ENCODE measurements at places on chromosomes 1 and 21.

DNA sequence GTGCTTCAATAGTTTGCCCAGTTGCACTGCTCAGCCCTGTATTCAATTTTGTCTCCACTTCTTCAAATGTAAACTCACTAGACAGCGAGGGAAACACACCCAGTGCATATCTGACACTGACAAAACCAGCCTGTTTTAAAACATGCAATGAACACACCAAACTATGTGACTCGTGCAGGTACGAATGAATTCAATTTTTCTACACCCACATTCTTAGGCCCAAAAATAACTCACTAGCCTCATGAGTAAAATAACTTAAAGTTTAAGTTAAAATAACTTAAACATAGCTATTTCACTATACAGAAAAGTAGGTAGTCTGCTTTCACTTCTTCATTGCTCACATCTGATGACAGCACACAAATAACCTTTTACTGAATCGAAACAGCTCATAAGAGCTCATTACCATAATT lies 21.1 kb downstream of the TTC13 start:
- DNase-seq = no peak

DNA sequence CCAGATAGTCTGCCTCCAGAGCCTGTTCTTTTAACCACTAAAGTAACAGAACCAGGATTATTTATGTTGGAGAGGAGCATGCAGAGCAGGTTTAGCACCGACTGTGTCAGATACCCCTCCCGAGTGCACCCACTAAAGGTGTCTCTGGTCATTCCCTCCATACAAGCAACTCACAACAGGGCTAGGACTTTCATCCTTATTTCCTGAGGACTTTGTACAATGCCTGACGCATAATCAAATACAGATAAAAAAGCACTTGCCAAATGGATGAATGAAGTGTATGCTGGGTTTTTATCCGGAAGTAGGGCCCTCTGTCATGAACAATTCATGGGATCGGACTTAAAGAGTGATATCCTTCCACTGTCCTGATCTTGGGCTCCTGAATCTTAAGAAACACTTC lies 26.0 kb downstream of the RPL5 start:
- DNase-seq = no peak

DNA sequence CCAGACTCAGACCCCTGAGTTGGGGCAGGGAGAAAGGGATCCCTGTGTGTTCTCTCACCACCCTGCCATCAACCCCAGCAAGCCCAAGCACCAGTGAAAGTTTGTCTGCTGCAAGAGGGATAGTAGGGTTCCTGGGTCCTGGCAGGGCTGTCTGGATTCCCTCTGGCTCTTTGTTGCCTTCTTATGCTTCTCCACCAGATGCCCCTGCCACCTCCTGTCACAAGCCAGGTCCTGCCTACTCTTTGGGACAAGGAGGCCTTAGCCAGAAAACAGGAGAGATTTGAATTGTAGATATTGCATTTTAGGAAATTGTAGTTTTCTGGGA lies 21.7 kb downstream of the UBE2T start:
- DNase-seq = no peak

DNA sequence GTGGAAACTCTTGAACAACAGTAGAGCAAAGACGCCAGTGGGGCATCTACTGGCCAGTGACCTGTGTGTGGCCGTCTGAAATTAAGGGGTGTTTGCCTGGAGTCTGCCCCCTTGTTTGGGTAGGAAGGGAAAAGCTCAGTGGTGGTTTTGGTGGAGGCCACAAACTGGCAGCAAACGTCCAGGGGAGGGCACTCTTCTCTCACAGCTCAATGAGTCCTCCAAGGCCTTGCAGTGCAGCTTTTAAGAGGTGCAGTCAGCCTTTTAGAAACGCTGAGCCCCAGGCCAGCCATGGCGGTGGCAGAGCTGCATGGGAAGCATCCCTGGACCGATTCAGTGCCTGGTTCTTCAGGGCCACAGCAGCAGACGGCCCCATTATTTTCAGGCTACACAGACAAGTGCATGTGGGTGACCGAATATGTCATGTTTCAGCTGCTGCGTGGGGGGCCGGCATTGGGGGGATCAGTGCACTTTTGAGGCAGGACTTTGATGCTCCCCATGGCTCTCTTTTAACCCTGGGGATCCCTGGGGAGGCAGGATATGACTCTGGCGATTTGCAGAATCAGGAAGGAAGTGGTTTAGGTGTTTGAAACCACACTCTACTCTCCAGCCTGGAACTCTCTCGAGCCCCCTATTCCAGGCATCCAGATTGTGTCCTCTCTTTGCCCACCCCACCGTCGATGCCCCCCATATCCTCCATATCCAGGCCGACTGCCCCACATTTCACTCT lies 414.0 kb downstream of the PRDM2 start:
- no peak for DNase-seq

- no peak for DNase-seq
Observed at GRCh38 chr1:109535481-109535880, 4.2 kb upstream of the GPR61 start.

DNA sequence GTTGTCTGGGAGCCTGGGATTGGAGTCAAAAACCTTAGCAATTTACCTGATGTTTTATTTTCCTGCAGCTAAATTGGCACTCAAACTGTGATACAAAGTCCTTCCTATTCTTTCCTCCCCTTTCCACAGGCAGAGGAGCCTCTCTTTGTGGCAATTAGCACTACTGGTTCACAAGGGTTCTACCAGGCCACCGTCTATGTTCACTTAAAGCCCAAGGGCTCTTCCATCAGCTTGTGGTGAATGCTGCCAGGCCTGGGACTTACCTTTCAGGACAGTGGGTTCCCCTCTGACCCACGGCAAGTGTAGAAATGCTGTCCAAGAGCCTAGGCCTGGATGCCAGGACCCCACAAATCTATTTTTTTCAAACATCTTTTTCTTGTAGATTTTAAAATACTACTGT lies 251.9 kb upstream of the B3GALT2 start:
- DNase-seq = no peak

DNA sequence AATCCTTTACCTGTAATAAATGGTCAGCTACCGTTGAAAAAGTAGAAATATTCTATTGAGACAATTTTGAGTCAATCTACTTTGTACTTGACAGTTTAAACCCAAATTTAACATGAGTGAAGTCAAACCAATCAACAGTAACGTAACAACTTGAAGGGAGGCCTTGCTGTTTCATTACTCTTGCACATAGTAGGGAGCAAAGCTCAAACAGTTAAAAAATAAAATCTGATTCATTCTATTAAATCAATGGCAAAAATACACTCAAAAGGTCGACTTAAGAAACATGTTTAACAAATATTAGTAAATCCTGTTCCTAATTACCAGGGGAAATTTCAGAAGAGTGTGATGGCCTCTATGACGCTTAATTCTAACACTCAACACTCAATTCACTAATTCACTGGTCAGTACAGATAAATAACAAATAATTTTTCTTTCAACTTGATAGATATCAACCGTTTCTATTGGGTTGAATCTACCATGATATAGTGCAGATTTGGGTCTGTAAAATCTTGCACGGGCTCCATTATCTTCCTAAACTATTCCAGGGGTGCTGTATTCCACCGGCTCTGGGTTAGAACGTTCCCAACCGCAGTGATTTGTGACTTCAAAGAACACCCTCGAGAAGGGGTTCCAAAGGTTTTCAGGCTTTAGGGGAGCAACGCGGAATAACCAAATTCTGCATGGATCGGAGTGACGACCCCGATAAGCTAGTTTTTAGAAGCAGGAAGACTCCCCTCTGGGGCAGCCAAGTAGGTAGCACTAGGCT lies 1.4 kb downstream of the TARBP1 start:
- DNase-seq = no peak

- no peak for DNase-seq
Observed at GRCh38 chr1:29672416-29673227, 436.3 kb downstream of the PTPRU start.

GRCh38 chr1:24085546-24085945 lies 26.4 kb downstream of the MYOM3 start:
- no peak for DNase-seq

DNA sequence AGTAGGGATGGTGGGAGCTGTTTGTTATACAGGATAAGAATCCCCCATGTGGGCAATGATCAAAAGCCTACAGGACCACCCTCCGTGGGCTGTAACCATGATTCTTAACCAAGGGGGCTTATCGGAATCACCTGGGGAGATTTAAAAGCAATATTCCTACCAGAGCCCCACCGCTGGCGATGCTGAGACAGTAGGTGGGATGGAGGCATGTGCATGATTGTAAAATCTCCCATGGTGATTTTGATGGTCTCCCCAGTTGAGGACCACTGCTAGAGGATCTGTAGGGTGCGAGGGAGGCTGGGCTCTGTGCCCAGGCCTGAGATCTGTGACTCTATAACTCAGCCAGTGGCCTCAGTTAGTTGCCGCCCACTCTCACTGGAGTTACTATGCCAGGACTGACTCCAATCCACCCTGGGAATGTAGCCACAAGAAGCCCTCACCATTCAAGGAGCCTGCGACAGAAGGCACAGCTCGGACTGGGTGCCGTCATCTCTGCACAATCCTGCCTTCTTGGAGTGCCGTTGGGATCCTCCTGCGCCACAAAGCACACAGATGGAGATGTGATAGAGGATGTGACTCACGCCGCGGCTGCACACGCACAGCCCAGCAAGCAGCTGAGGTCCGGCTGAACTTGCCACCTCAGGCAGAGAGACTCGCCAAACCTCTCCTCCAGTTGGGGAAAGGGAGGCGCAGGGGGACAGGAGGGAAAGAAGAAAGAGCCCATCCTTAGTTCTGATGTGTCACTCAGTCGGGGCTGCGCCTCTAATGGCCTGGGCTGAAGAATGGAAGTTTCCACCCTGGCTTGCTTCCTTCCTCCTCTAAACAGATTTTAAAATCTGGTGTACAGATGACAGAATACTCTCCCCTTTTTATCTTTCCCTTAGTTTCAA lies 26.5 kb downstream of the AKNAD1 start:
- DNase-seq = no peak

- no peak for DNase-seq
Observed at GRCh38 chr1:226728448-226728847, 10.6 kb downstream of the ITPKB start.

DNA sequence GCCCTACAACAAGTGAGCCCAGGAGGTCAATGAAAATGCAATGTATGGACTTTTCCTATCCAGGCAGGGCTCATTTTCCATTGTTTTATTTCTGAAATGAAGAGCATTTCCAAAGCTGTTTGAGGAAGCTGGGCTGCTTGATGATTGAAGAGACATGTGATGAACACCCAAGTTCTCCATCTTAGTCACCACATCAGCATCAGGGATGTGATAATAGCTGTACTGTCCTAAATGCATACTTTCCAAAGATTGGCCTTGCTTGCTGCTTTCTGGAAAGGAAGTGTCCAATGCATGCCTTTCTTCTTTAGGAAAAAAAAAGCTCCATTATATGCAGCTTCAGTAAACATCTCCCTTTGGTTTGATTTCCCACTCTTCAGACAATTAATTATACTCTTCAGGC lies 425.9 kb upstream of the RUNX1 start:
- no peak for DNase-seq

- DNase-seq = no peak
Observed at GRCh38 chr21:42358937-42359336, 7.4 kb downstream of the TFF1 start.

DNA sequence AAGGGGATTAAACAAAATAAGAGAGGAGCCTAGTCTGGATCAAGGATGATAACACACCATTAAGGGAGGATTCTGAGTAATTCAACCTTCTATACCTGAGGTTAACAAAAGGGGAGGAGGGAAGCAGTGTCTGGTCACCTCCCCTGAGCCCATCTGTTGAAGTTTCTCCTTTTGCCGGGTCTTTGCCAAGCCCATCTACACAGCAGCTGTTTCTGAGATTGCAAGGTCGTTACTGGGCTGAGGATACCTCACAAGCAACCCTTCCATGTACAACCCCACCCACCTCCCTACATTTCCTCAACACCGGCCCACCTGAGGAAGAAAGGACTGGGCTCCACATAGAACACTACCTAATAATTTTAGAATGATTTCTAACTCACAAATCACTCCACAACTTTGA lies 26.3 kb downstream of the LRRC52 start:
- no peak for DNase-seq

DNA sequence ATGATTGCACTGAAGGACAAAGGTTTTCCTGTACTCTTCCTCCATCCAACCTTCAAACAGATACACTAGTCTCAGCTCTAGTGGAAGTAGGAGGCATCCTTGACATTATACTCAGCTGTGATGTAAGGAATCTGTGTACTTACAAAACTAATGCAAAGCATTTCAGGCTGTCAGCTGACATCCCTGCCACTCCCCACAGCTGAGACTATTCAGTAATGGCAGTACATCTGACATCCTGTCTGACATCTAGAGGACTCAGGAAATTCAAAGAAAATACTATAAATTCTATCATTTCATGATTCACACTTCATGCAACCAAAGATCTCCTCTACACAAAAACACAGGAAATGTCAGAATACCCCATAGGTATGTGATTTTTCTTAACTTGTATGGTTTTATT lies 325.8 kb downstream of the SMYD3 start:
- no peak for DNase-seq

DNA sequence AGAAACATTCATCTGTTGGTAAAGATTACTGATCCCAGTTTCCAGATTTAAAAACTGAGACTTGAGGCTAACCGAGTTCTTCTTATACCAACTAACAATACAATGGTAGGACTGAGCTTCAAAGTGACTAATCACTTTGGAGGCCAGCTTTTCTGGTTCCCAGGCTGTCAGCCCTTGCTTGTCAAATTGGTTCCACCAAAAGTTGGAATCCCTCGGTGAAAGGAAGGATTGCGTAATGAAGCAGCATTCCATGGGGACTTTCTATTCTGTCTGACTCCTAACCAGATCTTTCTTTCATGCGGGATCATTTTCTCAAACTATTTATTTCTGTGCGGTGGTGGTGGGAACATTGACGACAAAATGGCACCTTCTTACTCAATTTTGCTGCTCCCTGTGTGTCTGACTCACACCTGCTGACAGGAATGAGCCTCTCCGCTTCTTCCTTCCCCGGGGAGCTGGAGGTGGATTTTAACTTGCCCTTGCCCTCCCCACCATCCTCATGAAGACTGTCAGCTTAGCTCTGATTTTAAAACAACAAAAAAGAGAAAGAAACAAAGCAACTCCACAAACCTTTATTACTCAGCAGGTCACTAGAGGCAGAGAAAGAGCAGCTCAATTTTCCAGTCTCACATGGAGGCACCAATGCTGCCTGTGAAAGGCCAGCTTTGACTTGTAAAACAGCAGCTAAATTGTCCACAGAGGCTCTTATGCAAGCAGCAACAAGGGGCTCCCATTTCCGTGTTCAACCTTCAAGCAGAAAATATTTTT lies 32.9 kb upstream of the RASAL2 start:
- DNase-seq = no peak

DNA sequence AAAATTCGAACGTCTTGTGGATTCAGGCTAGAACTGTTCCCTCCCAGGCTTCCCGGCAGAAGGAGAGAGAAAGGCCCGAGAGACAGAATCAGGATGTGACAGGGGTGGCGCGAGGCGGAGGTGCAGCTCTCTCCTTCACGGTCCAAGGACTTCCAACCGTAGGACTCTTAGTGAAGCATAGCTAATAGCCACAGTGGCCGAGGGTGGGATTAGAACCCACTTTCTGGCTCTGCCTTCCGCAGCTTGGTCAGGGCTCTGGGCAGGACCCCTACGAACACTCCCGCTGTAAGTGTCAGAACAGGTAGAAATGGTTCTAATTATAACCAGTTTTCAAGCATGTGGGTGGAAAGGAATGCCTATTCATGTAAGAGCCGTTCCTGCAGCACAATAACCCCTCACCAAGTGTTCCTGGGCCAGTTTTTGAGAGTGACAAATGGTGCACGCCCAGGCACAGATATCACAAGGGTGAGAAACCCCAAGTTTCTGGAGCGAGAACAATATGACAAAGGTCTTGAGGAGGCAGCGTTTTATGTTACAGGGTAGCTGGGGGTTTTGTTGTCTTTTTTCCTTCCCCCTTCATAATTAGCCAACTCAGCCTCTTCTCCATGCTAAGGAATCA lies 86.4 kb downstream of the SYF2 start:
- no peak for DNase-seq

- no peak for DNase-seq
Observed at GRCh38 chr1:65812065-65812464, 19.4 kb downstream of the PDE4B start.

Data from T-helper 9 cell (primary cell).